ENCODE measurements at places on chromosomes 2 and 18.
A peak's percentile ranks its signal among the peaks of the same experiment; 100 is the strongest.

DNA sequence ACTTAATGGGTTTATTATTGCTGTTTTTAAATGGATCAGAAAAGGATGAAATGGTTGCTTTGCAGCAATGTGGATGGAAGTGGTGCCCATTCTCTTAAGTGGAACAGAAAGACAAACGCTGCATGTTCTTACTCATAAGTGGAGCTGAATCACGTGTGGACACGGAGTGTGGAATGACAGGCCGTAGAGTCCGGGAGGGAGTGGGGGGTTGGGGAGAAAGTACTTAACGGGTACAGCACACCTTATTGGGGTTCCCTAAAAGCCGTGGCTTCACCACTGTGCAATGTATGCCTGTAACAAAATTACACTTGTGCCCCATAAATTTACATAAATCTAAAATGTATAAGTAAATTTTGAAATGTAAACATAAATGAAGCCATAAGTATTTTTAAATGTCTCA is 64.0 kb upstream of the CTDP1 start:
- H3K4me3 ChIP-seq, result no peak overlapping the region
- DNase-seq, result no peak
- H3K27ac ChIP-seq, result no peak overlapping the region
- H3K27me3 ChIP-seq, result no peaks in the 10 kb centered on the region
- no peaks in the 10 kb centered on the region for H3K36me3 ChIP-seq

DNA sequence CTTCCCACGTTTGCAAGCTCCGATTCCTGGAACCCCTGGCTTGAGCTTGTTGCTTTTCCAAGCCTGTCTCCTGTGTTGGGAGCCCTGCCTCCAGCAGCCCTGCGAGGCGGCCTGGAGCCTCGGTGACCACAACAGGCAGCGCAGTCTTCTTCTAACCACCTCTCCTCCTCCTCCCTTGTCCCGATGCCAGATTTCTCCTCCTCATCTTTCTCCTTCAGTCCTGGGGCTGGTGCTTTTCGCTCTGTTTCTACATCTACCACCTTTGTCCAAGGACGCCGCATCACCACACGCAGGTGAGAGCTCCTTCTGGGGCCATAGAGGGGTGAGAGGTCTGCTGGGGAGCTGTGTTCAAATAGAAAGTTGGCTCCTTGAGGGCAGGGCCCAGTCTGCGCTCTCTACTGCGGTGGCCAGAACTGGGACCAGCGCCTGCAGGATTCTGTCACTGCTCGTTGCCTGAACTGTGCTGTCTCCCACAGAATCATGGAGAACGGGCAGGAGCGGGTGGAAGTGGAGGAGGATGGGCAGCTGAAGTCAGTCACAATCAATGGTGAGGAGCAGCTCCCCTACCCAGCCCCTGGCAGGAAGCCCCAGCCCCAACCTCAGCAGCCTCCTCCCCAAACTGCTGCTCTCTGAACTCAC is 3.9 kb downstream of the DNAJB2 start:
- DNase-seq, result no peak
- peaks cover 2% of the 10 kb centered on the region for H3K4me1 ChIP-seq
- H3K4me3 ChIP-seq, result no peak overlapping the region
- H3K36me3 ChIP-seq, result peaks cover 8% of the 10 kb centered on the region

DNA sequence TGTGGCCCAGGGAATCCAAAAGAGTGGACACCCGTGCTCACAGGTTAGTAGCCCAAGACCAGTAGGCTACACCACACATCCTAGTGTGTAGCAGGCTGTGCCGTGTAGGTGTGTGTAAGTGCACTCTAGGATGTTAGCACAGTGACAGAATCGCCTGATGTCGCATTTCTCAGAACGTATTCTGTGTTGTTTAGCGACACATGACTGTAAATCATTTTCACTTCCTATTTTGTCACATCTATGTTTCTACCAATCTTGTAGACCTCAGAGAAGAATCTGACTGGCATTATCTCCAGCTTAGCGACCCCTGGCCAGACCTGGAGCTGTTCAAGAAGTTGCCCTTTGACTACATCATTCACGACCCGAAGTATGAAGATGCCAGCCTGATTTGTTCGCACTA is 45.1 kb downstream of the NTSR2 start:
- H3K36me3 ChIP-seq, result no peaks in the 10 kb centered on the region
- no peak overlapping the region for H3K4me3 ChIP-seq
- H3K4me1 ChIP-seq, result no peaks in the 10 kb centered on the region
- H3K27me3 ChIP-seq, result no peaks in the 10 kb centered on the region

GRCh38 chr2:191215666-191216065 is 29.5 kb upstream of the MYO1B start:
- no peaks in the 10 kb centered on the region for H3K36me3 ChIP-seq
- no peak for DNase-seq
- peaks cover 2% of the 10 kb centered on the region for H3K4me1 ChIP-seq
- no peak overlapping the region for H3K27ac ChIP-seq

DNA sequence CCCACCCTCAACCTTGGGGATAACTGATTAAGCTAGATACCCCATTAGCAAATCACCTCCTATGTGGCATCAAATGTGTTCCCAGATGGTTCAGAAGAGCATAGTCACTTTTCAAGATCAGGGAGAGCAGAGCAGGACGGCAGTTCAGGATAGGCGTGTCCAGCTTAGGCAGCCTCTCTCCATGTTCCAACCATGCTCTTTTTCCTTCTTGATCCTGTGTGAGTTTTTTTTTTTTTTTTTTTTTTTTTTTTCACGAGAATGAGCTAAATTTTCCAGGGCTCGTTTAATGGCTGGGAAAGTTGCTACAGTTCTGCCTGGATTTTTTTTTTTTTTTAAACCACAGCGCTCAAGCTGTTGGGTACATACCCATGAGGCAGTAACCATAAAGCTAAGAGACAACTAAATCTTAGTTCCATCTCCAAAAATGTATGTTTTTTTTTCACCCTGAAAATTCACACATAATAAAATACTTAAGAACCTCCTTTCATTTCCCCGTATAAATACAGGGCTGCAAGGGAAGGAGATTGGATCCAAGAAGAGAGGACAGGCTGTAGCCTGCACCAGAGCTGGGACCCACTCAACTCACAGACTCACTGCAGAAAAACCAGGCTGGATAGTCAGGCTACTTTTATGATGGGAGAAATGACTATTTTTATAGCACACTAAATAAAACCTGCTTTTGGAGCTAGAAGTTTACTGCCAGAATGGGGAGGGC is 244.3 kb downstream of the SETBP1 start:
- no peaks in the 10 kb centered on the region for H3K36me3 ChIP-seq
- no peak for DNase-seq
- H3K4me1 ChIP-seq, result peaks cover 1% of the 10 kb centered on the region
- no peaks in the 10 kb centered on the region for H3K27me3 ChIP-seq

- H3K27me3 ChIP-seq, result no peaks in the 10 kb centered on the region
- DNase-seq, result no peak
- no peak overlapping the region for H3K27ac ChIP-seq
These were observed 2.5 kb downstream of the RTN4 start for GRCh38 chr2:55047677-55048299.

DNA sequence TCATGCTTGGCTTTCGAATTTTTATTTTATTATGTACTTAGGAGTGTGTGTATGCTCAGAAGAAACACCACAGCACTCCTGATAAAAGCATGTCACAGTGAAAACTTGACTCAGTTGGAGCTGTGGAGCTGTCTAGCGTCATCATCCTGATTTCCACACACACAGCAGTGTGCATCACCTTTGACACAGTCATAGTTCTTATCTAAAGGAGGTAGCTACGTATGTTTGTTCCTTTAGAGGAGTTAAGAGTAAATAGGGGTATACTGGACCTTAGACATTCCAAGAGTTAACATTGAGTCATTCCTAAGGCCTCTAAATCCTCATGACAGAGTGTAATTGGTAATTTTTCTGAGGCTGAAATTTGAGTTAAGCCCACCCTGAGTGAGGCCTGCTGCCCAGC is 96.9 kb downstream of the PHLPP1 start:
- H3K36me3 ChIP-seq, result no peaks in the 10 kb centered on the region
- no peaks in the 10 kb centered on the region for H3K4me1 ChIP-seq
- no peaks in the 10 kb centered on the region for H3K27me3 ChIP-seq
- DNase-seq, result no peak

- H3K4me1 ChIP-seq, result peaks cover 4% of the 10 kb centered on the region
- no peak for DNase-seq
- no peaks in the 10 kb centered on the region for H3K27me3 ChIP-seq
- no peaks in the 10 kb centered on the region for H3K36me3 ChIP-seq
These were observed 88.5 kb downstream of the FIGN start for GRCh38 chr2:163647300-163647699.

DNA sequence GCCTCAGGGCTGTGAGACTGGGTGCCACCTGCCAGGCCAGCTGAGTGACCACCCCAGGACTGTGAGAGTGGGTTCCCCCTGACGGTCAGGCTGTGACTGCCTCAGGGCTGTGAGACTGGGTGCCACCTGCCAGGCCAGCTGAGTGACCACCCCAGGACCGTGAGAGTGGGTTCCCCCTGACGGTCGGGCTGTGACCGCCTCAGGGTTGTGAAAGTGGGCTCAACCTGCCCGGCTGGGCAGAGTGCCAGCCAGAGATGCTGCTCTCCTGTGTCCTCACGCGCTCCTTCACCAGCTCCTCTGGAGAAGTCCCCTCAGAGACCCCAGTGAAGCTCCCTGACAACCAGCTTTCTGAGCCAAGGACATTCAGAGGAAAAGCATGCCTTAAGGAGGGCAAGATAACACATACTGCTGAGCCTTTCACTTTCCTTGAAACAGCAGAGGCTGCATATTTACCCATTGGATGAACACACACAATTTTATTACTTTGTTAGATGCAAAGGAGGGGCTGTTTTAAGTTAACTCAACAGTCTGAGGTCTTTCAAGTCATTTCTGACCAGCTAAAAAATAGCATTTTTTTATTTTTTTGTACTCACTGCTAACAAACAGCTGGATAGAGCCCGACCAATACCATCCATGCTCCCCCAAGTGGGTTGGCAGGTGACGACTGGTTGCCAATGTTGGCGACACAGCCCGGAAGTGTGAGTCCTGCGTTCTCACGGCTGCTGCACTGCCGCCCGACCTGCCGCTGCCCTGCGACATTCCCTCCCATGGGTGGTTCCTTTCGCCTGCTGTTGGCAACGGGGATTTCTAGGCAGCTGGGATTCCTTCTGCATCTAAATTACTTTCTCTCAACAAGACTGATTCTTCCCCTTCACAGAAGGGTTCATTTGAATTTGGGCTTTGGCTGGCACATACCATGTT is 70.7 kb downstream of the NDUFA10 start:
- H3K4me3 ChIP-seq, result no peak overlapping the region
- DNase-seq, result peak; percentile 84
- no peaks in the 10 kb centered on the region for H3K4me1 ChIP-seq

- no peaks in the 10 kb centered on the region for H3K4me1 ChIP-seq
- no peak overlapping the region for H3K27ac ChIP-seq
- no peak overlapping the region for H3K4me3 ChIP-seq
- H3K36me3 ChIP-seq, result no peaks in the 10 kb centered on the region
- no peak for DNase-seq
These were observed 136.2 kb downstream of the MTX2 start for GRCh38 chr2:176405477-176405876.

GRCh38 chr2:163462993-163463392 is 272.8 kb downstream of the FIGN start:
- H3K27me3 ChIP-seq, result no peaks in the 10 kb centered on the region
- no peaks in the 10 kb centered on the region for H3K4me1 ChIP-seq
- no peak for DNase-seq

GRCh38 chr2:85318222-85319074 is 9.3 kb downstream of the TGOLN2 start:
- H3K4me3 ChIP-seq, result no peak overlapping the region
- no peaks in the 10 kb centered on the region for H3K4me1 ChIP-seq
- no peaks in the 10 kb centered on the region for H3K36me3 ChIP-seq
- DNase-seq, result no peak
- no peak overlapping the region for H3K27ac ChIP-seq

Data from aorta (tissue), 5 donors.